NT2/D1 (cell line): ENCODE measurements at places on chromosomes 3 and 15.

DNA sequence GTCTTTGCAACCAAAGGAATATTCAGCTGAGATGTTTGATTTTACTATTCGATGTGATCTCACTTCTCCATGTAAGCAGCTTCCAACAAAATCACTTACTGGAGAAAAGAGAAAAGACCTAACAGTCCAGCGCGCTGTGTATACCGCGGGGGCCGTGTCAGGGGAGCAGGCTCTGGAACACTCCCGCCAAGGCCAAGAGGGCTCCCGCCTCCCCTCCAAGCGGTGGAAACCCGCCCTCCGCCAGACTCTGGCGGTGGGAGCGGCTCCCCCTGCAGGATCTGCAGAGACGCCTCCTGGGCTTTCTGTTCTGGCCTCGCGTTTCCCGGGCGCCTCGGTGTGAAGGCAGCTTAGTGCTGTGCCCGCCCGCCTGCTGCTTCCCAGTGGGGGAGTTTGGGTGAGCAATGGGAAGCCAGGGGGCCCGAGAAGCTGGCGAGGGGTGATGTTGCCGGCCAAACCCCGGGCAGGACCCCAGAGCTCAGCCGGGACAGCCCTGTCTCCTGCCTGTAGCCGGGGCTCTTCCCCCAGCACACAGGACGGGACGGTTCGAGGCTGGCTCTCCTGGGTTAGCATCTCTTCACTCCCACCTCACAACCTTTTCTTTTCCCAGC lies 36.3 kb downstream of the CHST14 start:
- DNase-seq: peak; percentile 57

GRCh38 chr15:71811752-71812735 lies 1.7 kb downstream of the NR2E3 start:
- DNase-seq: no peak

DNA sequence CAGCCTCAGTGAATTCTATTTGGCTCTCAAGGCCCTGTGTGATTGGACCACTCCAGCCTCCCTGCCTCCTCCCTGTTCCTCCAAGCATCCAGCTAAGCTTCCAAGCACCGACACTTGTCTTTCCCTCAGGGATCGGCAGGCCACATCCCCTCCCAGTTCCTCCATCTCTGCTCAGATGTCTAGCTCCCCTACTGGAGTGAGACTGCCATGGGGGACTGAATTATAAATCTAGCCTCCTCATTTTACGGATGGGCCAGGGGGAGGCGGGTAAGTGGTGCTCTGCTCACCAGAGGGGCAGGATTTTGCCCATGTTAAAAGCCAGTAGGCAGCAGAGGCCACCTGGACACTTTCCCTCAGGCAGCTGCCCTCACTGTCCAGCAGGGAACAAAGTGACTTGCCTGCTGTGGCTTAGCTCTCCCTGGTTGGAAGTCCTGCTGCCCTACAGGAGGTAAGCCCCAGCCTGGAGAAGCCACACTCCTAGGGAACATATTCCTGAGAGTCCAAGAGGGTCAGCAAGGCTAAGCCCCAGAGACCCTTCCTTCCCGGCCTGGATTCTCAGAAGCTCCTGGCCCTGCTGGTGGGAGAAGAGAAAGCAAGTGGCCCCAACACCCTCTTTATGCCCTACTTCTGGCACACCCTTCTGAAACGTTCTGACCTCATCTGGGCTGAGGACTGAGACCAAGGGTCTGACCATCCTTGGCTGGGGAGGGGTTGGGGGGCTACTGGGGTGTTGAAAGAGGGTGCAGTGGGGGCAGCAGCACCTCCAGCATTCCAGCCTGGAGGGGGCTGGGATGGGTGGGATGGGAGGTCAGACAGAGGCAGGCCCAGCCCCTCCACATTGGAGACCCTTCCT lies 9.1 kb upstream of the HHATL start:
- no peak for DNase-seq

DNA sequence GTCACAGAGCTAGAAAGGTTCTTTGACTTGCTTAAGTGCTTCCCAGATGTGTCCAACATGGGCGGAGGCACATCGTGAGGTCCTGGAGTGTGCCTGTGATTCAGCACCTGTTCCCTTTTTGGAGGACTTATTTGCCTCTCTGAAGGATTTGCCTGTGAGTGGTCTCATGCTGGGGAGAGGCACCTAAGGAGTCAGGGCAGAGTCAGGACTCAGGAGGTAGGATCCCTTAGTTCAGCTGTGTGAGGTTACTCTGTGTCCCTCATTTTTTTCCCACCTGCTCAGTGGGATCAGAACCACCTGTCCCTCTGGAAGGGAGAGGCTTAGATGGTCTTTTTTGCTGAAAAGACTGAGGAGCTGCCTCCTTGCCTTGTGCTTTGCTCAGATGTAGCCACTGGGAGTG lies 3.0 kb downstream of the ZNF589 start:
- DNase-seq: no peak

DNA sequence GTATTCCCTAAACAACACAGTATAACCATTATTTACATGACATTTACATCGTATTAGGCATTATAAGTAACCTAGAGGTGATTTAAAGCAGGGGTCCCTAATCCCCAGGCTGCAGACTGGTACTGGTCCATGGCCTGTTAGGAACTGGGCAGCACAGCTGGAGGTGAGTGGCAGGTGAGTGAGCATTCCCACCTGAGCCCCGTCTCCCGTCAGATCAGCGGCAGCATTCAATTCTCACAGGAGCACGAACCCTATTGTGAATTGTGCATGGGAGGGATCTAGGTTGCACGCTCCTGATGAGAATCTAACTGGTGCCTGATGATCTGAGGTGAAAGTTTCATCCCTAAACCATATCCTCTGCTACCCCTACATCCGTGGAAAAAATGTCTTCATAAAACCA lies 138.2 kb downstream of the ATP10A start:
- no peak for DNase-seq

- no peak for DNase-seq
Observed at GRCh38 chr3:166444756-166445155, 607.5 kb upstream of the BCHE start.

GRCh38 chr3:158700559-158700958 lies 28.1 kb upstream of the LXN start:
- no peak for DNase-seq

GRCh38 chr3:118666-119065 lies 77.9 kb upstream of the CHL1 start:
- DNase-seq: no peak

DNA sequence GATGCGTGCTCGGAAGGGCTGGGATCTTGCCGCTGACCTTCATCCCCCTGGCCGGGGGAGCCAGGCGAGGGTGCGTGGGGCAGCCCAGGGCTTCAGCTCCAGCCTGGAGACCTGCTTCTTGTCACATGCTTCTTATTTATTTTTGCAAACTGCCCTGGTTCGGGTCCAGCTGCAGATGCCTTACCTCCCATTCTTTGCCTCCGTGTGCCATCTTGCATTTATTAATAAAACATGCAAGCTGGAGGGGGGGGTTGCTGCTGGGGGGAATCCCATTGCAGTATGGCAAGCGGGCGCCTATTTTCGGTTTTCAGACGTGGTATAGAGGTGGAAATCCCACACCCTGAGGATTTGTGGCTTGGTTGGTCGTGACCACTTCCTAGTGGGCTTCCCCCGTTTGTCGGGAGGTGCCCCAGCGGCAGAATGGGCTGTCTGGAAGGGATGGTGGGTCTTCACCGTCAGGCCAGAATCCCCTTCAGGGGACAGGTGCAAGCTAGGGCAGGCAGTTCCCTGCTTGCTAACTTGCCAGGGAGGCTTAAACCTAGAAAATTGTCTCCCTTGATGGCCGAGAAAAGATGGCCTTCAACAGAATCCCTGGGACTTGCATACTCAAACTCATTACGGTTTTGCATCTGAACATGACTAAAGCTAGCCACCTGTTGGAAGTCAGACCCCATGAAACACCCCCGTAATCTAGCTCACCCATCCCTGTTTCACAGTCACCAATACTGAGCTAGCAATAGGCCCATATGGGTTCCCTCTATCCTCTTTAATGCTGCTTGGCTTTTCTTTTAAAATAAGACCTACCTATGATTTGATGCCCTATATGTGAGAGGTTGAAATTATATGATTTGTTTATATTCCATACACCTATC lies 569 bp downstream of the TMEM266 start:
- DNase-seq: no peak

- no peak for DNase-seq
Observed at GRCh38 chr15:74730619-74731316, 5.4 kb upstream of the CYP1A1 start.

GRCh38 chr3:141707741-141708203 lies 30.3 kb upstream of the RNF7 start:
- DNase-seq: no peak

DNA sequence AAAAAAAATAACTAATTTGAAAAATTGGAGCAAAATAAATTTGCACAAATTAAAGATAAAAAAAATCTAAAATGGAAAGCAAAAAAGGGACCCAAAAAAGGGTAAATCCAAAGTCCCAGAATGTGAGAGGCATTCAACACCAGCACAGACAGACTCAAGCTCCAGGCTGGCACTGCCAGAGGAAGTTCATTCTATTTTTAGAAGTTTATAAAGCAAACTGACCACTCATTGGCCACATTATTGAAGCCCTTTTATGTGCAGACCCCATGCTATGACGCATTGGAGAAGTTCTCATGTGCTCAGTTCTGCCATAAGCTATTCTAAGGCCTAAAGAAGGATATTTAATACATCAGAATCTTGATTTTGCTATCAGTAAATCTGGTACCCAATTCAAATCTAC lies 17.6 kb upstream of the BOC start:
- DNase-seq: no peak

DNA sequence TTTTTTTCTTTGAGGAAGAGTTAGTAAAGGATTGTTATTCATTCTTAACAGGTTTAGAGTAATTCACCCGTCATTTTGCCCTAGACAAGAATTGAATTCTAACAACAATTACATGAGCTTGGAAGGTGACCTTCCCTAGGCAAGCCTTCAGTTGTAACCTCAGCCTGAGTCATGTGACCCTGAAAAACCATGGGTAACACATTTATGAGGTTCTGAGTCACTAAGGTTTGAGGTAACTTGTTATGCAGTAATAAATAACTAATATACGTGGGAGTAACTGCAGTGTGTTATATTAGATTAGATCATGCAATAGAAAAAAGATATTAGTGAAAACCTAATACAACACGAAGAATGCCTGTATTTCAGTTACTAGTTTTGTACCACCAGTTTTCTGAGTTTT lies 237.6 kb upstream of the NDN start:
- DNase-seq: no peak

DNA sequence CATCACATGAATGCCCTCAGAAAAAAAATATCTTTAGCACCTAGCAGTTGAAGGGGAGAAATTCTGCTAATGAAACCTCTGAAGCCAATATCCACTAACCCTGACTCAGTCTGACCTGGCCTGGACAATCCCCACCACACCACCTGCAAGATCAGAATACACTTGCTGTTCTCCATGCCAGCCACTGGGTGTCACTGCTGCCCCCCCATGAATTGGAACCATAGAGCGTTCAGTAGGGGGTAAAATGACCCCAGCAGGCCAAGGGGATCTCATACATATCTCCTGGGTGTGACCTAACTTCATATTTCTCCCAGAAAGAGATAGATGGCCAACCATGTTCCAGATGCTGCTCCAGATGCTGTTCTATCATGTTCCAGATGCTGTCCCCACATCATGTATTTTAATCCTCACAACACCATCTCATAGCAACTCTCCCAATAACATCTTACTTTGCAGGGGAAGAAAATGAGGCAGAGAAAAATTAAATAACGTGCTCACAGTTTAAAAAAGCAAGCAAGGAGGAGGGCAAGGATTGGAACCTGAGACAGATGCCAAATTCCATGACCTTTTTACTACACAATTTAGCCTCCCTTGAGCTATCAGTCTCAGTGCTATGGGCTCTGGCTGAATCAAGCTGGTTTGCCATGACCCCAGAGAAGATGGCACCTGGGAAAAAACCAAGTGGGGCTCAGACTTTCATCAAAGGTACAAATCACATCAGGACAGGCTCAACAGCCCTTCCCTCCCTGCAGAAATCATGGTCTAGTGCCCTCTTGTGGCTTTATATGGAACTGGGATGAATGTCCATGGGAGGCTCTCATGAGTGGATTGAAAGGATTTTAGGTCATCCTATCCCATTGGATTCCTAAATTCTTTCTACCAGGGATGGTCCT lies 12.4 kb downstream of the NTRK3 start:
- no peak for DNase-seq

- no peak for DNase-seq
Observed at GRCh38 chr3:127859730-127860129, 37.4 kb upstream of the MGLL start.

DNA sequence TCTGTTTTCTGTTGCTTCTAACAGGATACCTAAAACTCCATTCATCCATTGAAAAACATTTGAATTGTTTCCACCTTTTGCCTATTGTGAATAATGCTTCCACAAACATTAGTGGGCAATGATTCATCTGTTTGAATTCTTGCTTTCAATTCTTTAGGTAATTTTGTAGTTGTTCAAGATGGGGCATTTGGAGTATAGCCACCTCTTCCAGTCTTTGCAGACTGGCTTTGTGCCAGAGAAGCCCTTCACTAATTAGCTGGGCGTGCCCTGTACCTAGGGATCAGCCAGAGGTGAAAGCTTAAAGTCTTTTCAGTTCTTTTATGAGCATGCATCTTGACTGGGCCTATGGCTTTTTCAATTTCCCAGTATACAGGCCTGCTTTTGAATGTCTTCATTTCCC lies 10.9 kb downstream of the RTP1 start:
- DNase-seq: no peak

- DNase-seq: no peak
Observed at GRCh38 chr15:78313383-78313782, 14.0 kb upstream of the SKIC8 start.

GRCh38 chr3:48467110-48467454 lies 20.5 kb downstream of the ATRIP start:
- DNase-seq: no peak

DNA sequence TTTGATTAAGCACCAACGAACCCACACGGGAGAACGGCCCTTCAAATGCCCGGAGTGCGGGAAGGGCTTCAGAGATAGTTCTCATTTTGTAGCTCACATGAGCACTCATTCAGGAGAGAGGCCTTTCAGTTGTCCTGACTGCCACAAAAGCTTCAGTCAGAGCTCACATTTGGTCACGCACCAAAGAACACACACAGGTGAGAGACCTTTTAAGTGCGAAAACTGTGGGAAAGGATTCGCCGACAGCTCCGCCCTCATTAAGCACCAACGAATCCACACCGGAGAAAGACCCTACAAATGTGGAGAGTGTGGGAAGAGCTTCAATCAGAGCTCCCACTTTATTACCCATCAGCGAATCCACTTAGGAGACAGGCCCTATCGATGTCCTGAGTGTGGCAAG lies 8.7 kb downstream of the ZNF774 start:
- DNase-seq: no peak

GRCh38 chr3:43995547-43996378 lies 245.9 kb upstream of the TOPAZ1 start:
- peak; percentile 8 for DNase-seq

GRCh38 chr15:28984421-28985315 lies 98.9 kb downstream of the APBA2 start:
- no peak for DNase-seq

- no peak for DNase-seq
Observed at GRCh38 chr3:141083226-141083625, 32.1 kb downstream of the SPSB4 start.

DNA sequence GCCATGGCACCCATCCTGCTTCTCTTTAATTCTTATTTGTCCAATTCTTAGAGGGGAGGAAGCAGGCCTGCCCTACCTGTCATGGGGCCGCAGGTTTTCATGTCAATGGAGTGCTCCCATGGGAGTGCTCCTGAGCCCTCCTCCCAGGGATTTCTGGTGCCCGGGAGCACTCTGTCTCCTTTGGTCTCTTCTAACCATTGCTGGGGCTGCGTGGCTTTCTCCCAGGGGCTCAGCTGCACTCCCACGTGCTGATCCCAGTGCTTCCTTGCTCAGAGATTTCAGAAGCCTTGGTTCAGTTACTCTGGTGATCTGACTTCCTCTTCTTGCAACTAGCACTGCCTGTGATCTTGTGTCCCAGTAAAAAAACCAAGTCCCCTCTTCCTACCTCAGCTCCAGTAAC lies 68.0 kb upstream of the ARL8B start:
- no peak for DNase-seq
